ENCODE measurements at places on chromosomes 12 and 14.

DNA sequence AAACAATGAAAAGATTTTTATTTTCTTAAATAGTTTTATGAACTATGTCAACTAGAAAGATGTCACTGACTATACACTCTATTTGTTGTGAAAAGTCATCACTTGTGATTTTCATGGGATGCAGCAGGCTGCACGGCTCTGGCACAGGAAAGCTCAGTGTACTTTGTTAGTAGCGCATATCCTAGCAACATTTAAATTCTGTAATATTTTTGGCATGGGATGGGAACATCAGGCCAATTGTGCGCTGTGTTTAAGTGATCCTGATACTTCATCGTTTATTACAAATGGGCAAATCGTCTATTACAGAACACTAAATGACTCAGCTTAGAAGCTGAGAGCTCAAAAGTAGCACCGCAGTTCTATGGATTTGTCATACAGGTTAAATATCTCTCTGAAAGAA, 60.7 kb upstream of the SAV1 start:
- no peak for DNase-seq

DNA sequence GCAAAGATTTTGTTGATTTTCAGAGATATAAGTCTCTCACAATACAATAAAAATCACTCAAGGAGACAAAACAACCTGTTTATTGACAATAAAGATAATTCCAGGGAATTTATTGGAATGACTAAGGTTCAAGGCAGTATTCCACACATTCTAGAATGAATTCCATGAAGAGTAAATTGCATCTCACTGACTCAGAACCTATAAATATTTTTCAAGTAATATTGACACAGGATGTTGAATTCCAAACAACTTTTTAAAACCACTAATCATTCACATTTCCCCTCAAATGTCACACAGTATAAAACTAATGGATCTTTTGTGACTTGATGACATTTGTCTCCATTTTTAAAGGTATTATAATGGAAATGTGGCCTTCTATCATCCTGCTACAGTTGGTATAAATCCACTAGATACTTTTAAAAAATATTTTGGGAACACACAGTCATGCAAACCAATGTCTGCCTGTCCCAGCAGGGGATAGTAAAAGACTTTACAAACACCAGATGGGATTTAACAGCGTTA, 42.1 kb upstream of the LGR5 start:
- DNase-seq = no peak

DNA sequence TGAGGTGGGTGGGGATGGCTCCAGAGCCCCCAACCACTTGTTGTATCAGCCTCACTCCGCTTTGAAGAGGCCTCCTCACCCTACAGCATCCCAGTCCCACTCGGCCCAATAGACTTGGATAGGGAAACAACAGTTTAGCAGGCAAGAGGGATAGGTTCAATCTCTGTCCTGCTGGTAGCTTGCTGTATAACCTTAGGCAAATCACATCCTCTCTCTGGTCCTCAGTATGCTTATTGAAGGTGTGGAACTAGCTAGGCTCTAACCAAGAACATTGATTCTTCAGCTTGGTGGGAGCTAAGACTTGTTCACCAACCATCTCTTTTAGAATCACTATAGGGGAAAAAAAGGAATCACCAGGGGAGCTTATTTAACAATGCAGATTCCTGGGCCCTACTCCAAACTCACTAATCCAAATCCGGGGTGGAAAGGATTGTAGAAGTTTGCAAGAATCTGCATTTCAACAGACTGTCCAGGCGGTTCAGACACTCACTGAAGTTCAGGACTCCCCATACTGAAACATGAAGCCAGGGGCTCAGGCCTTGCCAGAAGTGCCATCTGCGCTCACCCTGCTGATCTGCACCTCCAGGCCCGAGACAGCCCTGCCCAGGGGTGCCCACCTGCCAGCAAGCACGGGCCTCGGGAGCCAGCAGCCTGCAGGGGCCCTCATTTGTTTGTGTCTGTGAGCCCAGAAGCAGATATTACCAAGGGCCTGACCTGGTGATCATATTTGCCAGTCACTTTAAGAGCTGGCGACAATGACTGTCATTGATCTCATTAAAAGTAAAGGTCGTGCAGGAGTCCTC, 113.0 kb downstream of the ADCK1 start:
- DNase-seq = no peak

GRCh38 chr14:61569812-61570548, 125.3 kb upstream of the HIF1A start:
- DNase-seq = no peak

DNA sequence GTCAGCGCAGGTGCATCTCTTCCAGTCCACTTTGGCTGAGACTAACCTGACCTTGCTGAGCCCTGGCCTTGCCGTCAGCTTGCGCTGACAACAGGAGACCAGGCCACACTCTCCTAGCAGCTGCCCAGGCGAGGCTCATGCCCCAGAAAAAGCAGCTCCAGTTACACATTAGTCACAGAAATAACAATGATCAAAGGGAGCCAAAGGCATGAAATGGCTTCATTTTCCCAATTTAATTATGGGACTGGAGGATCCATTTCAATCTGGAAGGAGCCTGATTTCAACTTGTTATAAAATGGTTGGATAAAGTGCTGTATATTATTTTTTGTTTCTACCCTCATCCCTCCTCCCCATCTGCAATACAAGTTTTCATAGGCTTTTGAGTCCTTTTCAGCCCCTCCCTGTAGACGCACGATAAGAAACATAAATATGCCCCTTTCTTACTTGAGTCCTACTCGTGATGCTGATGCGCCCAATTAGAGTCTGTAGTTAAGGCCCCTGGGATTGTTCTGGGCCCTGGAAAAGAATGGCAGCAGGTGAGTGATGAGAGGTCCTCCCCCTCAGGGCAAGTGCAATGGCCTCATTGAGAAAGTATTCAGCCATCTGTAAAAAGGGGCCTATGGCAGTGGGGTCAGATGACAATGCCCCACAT, 376.0 kb downstream of the C12orf75 start:
- no peak for DNase-seq

DNA sequence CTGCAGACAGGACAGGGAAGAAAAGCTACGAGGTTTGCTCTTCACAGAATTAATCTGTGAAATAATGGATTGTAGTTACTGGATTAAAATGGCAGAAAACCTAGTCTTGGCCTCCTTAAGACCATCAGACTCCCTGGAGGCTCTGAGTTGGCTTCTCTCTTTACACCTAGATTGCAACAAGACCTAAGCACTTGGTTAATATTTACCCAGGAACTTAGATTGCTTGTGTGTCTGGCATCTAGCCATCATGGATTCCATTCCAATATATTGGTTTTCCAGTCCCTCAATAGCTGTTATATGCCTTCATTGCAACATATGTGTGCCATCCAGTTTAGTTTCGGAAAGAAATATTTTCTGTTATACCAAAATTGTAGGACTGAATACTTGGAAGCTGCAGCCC, 1.9 kb upstream of the GTF2A1 start:
- DNase-seq = no peak

- no peak for DNase-seq
These were observed 26.1 kb downstream of the KIF26A start for GRCh38 chr14:104164512-104164911.

DNA sequence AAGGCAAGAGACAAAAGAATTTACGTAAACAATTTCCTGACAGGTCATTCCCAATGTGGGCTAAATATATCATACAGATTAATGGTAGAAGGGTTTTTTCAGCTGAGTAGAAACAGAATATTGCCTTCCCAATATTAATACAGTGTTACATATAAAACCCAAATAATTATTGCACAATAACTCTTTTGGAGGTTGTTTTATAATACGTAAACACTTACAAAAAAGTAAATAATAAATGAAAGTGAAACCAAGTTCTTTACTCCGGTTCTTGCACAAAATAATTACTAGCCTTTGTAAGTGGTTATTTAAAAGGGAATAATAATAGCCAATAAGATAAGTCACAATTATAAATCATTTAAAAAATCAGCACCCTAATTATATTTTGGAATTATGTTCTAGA, 118.6 kb upstream of the SSTR1 start:
- DNase-seq = no peak

DNA sequence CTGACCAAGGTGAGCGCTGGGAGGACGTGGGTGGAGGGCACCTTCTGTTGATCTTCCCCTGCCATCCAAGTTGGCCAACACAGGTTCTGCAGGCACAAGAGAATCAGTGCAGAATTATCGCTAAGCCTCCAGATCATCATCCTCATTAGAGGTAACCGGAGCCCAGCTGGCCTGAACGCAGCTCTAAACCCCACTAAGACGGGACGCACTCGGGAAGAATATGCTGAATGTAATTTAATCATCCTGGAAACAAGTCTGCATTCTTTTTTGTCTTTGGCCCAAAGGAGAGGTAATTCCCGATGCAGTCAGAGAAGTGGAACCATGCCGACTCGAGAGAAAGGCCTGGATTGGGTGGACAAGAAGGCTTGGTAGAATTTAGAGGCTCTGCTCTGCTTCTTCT, 111.0 kb upstream of the GSC start:
- DNase-seq = no peak

- DNase-seq = no peak
These were observed 120.3 kb upstream of the BCAT1 start for GRCh38 chr12:25069224-25069623.

- no peak for DNase-seq
These were observed 1823.6 kb upstream of the FLRT2 start for GRCh38 chr14:83706231-83706954.

GRCh38 chr14:67641902-67642749, 22.4 kb downstream of the ARG2 start:
- no peak for DNase-seq

GRCh38 chr12:2451025-2451424, 343.7 kb upstream of the FKBP4 start:
- DNase-seq = no peak

DNA sequence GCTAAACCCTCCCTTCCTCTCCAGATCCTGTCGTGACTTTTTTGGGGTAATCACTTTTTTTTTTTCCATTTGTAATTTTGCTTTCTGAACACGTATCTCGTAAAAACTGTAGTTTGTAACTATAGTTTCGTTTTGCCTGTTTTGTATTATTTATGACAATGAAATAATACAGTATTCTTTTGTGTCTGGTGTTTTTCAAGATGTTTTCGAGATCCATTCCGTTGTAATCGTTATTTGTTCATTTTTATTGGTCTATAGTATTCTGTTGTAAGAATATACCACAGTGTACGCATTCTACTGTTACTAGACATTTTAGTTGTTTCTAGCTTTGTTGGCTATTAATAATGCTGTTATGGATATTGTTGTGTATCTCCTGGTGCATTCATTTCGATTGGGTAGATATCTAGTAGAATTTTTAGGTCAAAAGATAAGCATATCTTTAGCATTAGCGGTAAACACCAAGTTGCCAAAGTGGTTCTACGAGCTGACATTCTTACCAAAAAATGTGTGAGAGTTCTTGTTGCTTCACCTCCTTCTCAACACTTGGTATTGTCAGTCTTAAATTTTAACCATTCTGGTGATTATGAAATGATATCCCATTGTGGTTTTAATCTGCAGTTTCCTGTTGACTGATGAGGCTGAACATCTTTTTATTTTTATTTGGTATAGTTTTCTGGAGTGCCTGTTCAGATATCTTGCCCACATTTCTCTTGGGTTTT, 92.3 kb upstream of the EVL start:
- DNase-seq = no peak

- no peak for DNase-seq
These were observed 1.6 kb upstream of the MED21 start for GRCh38 chr12:27020761-27021160.

GRCh38 chr12:78870539-78870938, 6.0 kb downstream of the SYT1 start:
- DNase-seq = no peak

DNA sequence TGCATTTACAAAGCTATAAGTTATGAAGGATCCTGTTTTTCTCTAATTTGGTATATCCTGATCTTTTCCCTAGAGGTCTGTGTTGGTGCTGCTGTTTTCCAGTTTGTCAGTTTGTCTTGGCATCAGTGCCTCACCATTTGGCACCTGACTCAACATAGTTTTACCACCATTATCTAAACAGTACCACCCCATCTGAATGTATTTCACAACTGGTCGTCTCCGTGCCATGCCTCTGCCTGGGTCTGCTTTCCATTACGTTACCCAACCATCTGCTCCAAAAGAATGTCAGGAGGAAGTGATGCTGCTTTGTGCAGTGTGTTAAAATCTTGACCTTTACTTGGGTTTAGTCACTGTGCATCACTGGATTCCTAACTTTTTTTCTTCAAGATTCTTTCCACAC, 129.3 kb upstream of the RASSF8 start:
- no peak for DNase-seq

DNA sequence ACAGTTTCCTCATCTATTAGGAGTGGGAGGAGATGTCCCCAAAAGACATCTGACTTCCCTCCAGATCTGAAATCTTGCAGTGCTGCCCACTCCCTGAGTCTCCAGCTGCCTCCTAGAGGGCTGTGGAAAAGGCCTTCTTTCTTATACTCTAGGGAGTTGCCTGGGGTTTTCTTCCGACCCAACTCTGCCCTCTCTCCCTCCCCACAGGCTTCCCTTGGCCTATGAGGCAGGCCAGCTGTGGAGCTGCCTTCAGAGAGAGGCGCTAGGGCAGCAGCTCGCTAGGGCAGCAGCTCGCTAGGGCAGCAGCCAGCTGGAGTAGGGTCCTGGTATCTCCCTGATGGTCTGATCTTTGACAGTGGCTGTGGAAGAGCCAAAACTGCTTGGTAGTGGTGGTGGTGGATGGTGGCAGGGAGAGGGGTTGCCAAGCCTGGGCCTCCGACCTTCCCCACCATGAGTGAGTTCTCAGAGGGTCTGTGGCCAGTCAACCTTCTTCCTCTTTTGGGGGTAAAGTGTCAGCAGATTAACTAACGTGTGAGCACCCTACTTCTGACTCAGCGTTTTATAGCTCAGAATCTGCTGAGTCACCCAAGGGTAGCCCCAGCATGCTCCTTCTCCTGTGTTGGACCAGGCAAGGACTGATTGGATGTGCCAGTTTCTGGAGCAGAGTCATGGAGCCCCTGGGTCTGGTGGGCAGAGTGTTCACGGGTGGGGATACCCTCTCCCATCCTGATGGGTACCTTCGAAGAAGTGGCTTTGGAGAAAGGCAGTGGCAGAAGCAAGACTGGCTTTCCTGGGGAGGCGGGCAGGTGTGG, 2.3 kb downstream of the SLC48A1 start:
- DNase-seq = no peak

DNA sequence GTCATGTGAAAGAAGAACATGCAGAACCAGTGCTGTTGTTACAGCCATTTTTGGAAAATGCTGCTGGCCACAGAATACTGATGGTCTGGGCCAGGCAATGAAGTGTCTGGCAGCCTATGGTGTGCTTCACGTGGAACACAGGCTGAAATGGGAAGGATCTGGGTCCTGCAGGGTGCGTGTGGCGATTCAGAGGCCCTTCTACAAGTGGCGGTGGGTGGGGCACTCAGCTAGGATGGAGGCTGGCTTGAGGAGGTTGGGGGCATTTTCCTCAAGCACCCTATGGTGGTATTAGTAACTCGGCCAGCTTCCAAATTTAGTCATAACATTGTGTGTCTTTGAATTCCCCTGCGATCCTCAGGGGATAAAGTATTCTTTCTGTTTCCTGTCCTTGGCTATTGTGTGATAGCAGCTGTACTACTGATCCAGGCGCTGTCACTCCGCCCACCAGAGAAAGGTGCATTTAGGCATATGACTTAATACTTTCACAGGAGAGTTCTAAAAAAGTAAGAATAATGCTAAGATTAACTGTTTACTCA, 9.2 kb upstream of the RAD52 start:
- DNase-seq = no peak

GRCh38 chr14:33880330-33880729, 70.5 kb downstream of the EGLN3 start:
- DNase-seq = no peak
